ENCODE measurements at places on chromosomes 6 and 20.
A peak's percentile ranks its signal among the peaks of the same experiment; 100 is the strongest.

GRCh38 chr20:8344106-8344505, 212.0 kb downstream of the PLCB1 start:
- H3K36me3 ChIP-seq = no peaks in the 10 kb centered on the region
- H3K4me3 ChIP-seq = no peak overlapping the region
- no peaks in the 10 kb centered on the region for H3K27me3 ChIP-seq

GRCh38 chr6:72413884-72414283, 208.0 kb upstream of the KCNQ5 start:
- no peak overlapping the region for H3K27ac ChIP-seq
- H3K27me3 ChIP-seq = peaks cover 13% of the 10 kb centered on the region
- no peaks in the 10 kb centered on the region for H3K4me1 ChIP-seq
- H3K4me3 ChIP-seq = no peak overlapping the region
- no peaks in the 10 kb centered on the region for H3K36me3 ChIP-seq

DNA sequence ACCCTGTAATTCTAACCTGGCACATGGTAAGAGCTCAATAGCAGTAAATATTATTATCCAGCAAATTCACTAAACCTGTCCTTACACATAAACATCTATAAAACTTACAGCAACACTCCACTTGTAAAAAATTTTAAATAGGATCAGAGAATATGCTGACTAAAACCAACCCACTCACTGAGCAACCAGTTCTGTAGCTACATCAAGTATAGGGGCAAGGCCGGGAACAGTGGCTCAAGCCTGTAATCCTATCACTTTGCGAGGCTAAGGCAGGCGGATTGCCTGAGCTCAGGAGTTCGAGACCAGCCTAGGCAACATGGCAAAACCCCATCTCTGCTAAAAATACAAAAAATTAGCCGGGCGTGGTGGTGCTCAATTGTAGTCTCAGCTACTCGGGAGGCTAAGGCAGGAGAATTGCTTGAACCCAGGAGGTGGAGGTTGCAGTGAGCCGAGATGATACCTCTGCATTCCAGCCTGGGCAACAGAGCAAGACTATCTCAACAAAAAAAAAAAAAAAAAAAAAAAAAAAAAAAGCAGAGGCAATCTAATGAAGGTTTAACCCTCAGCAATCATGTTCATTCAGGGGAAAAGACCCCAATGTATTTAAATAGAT, 6.8 kb downstream of the STAU1 start:
- no peak overlapping the region for H3K4me3 ChIP-seq
- H3K27me3 ChIP-seq = no peaks in the 10 kb centered on the region
- peaks cover 25% of the 10 kb centered on the region for H3K36me3 ChIP-seq
- no peak for DNase-seq
- H3K4me1 ChIP-seq = peaks cover 62% of the 10 kb centered on the region
- H3K27ac ChIP-seq = no peak overlapping the region

DNA sequence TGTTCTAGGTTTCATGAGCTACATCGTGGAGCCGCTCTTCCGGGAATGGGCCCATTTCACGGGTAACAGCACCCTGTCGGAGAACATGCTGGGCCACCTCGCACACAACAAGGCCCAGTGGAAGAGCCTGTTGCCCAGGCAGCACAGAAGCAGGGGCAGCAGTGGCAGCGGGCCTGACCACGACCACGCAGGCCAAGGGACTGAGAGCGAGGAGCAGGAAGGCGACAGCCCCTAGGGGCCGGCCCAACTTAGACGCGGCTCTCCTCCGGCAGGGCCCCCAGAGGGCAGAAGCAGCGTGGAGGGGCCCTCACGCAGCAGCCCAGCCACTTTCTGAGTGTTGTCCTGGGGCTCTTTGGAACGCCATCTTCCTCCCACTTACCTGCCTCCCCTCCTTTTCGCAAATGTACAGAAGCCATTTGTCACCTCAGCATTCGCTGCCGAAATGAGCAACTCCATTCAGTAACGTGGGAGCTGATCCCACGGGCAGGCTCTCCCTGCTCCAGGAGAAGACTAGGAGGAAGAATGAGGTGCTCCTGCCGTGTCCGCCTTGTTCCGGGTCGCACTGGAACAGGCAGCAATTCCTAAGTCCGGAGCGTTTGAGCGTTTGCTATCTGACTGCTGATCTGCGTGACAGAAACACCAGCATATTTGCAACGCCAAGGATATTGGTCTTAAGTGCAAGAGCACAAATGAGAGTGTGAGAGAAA, 58.4 kb downstream of the MTFR2 start:
- no peak overlapping the region for H3K4me3 ChIP-seq
- peaks cover 4% of the 10 kb centered on the region for H3K27me3 ChIP-seq
- H3K4me1 ChIP-seq = no peaks in the 10 kb centered on the region
- H3K36me3 ChIP-seq = peaks cover 3% of the 10 kb centered on the region

GRCh38 chr6:159440349-159440748, 252.7 kb downstream of the SOD2 start:
- H3K4me1 ChIP-seq = no peaks in the 10 kb centered on the region
- H3K4me3 ChIP-seq = no peak overlapping the region
- peaks cover 2% of the 10 kb centered on the region for H3K27me3 ChIP-seq
- H3K36me3 ChIP-seq = no peaks in the 10 kb centered on the region

GRCh38 chr20:6651016-6651415, 116.5 kb upstream of the BMP2 start:
- H3K4me3 ChIP-seq = no peak overlapping the region
- H3K4me1 ChIP-seq = no peaks in the 10 kb centered on the region
- H3K27ac ChIP-seq = no peak overlapping the region
- no peak for DNase-seq

DNA sequence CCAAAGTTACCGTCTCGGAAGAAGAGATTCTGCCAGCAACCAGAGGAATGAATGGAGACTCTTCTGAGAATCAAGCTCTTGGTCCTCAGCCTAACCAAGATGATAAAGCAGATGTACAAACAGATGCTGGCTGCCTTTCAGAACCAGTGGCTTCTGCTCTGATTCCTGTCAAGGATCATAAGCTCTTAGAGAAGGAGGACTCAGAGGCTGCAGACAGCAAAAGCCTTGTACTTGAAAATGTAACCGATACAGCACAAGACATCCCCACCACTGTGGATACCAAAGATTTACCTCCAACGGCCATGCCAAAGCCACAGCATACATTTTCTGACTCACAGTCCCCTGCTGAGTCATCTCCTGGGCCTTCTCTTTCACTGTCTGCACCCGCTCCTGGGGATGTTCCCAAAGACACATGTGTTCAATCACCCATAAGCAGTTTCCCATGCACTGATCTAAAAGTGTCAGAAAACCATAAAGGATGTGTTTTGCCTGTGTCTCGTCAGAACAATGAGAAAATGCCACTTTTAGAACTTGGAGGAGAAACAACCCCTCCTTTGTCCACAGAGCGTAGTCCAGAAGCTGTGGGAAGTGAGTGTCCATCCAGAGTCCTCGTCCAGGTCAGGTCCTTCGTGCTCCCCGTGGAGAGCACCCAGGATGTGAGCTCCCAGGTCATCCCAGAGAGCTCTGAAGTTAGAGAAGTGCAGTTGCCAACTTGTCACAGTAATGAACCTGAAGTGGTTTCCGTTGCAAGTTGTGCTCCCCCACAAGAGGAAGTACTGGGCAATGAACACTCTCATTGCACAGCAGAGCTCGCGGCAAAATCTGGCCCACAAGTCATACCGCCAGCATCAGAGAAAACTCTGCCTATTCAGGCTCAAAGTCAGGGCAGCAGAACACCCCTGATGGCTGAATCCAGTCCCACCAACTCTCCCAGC, 109.6 kb downstream of the RTN4IP1 start:
- H3K27me3 ChIP-seq = no peaks in the 10 kb centered on the region
- peak; percentile 74 for DNase-seq
- peak overlapping the region; percentile 98 for H3K27ac ChIP-seq
- H3K4me1 ChIP-seq = peaks cover 79% of the 10 kb centered on the region
- H3K4me3 ChIP-seq = peak overlapping the region; percentile 90
- peaks cover 6% of the 10 kb centered on the region for H3K36me3 ChIP-seq

DNA sequence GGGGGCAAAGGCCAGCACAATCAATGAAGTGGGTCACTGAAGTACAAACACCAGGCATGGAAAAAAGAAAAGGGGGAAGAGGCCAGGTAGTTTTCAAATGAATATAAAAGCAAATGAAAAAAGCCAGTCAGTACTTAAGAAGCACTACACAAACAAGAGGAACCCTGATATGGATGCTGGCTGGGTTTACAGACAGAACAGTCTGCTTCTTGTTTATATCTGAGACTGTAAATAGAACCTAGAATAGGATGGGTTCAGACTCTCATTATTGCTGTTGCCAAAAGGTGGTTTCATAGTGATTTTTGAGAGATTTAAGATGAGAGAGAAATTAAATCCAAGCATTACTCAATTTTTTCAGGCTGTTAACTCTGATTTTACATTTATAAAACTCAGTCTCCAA, 24.1 kb downstream of the USP45 start:
- no peaks in the 10 kb centered on the region for H3K4me1 ChIP-seq
- H3K27me3 ChIP-seq = no peaks in the 10 kb centered on the region
- H3K4me3 ChIP-seq = no peak overlapping the region
- no peak overlapping the region for H3K27ac ChIP-seq

- DNase-seq = no peak
- H3K4me1 ChIP-seq = no peaks in the 10 kb centered on the region
- H3K27me3 ChIP-seq = no peaks in the 10 kb centered on the region
- no peaks in the 10 kb centered on the region for H3K36me3 ChIP-seq
- H3K4me3 ChIP-seq = no peak overlapping the region
These were observed 251.6 kb downstream of the ERMARD start for GRCh38 chr6:170003027-170003426.

- no peaks in the 10 kb centered on the region for H3K36me3 ChIP-seq
- no peaks in the 10 kb centered on the region for H3K27me3 ChIP-seq
- no peak overlapping the region for H3K4me3 ChIP-seq
- H3K27ac ChIP-seq = no peak overlapping the region
These were observed 138.3 kb downstream of the FLRT3 start for GRCh38 chr20:14199111-14199510.

DNA sequence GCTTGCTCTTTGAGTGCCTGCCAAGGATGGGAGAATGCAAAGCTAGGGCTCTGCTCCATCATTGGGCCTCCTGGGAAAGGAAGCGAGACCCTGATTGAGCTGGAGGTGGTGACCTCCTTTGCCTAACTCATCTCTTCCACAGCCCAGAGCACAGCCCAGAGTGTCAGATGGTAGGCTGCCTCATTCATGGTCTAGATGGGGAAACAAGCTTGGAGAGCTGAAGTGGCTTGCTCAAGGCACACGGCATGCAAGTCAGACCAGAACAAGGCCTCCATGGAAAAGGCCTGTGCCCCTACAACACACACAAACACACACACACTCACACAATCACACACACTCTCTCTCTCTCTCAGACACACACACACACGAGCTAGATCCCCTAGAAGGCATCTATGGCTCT, 17.5 kb downstream of the TGM3 start:
- no peak overlapping the region for H3K4me3 ChIP-seq
- no peaks in the 10 kb centered on the region for H3K27me3 ChIP-seq
- DNase-seq = no peak
- H3K4me1 ChIP-seq = no peaks in the 10 kb centered on the region
- H3K27ac ChIP-seq = no peak overlapping the region

GRCh38 chr6:4364172-4364571, 228.8 kb upstream of the ECI2 start:
- no peak overlapping the region for H3K27ac ChIP-seq
- H3K27me3 ChIP-seq = no peaks in the 10 kb centered on the region
- no peaks in the 10 kb centered on the region for H3K36me3 ChIP-seq

- no peak for DNase-seq
- peak overlapping the region; percentile 96 for H3K27ac ChIP-seq
- H3K4me1 ChIP-seq = peaks cover 41% of the 10 kb centered on the region
- H3K4me3 ChIP-seq = peak overlapping the region; percentile 94
- no peaks in the 10 kb centered on the region for H3K27me3 ChIP-seq
- H3K36me3 ChIP-seq = peaks cover 14% of the 10 kb centered on the region
These were observed 2.8 kb upstream of the ASF1A start for GRCh38 chr6:118890997-118891790.

GRCh38 chr6:126181173-126181741, 158.7 kb upstream of the CENPW start:
- H3K27me3 ChIP-seq = peaks cover 2% of the 10 kb centered on the region
- DNase-seq = no peak
- H3K4me1 ChIP-seq = peaks cover 4% of the 10 kb centered on the region

GRCh38 chr6:168272415-168273325, 46.9 kb downstream of the DACT2 start:
- peaks cover 9% of the 10 kb centered on the region for H3K27me3 ChIP-seq
- H3K27ac ChIP-seq = no peak overlapping the region
- peaks cover 4% of the 10 kb centered on the region for H3K4me1 ChIP-seq
- no peak for DNase-seq

- DNase-seq = no peak
- peaks cover 6% of the 10 kb centered on the region for H3K27me3 ChIP-seq
- peaks cover 36% of the 10 kb centered on the region for H3K4me1 ChIP-seq
- H3K27ac ChIP-seq = peak overlapping the region; percentile 52
These were observed 35.6 kb upstream of the TAGAP start for GRCh38 chr6:159080217-159080976.

DNA sequence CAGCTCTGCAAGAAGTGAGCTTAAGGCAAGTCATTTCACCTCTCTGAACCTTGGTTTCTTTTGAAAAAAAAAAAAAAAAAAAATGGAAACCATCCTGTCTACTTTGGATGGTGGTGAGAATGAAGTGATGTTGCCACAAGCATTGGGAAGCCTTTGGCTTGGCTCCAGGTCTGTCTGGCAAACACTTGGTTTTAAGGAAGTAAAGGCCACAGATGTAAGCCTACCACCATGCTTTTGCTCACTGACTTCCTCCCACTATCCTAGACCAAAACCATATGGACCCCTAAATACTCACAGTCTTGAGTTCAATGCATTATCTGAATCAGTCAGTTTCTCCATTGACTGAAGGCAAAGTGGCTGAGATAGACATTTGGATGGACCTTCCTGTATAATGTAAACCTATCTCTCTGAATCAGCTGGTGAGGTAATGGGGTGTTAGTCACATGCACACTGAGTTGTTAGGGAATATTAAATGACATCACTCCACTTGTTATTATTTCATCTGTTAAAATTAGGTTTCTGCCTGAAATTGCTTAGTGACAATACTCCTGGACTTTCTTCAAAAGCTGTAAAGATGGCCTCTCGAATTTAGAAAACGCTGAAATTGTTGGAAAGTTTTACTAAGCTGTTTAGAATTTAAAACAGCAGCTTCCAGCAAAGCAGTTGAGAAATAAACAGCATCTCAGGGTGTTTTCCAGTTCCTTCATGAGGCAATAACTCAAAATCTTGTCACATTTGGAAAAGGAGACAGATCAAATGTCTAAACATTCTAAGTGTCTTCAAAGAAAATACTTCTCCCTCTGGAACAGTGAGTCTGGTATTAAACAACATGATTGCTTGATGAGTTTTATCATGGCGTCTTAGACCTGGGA, 833.5 kb downstream of the DHX35 start:
- H3K27ac ChIP-seq = no peak overlapping the region
- peaks cover 2% of the 10 kb centered on the region for H3K27me3 ChIP-seq
- no peaks in the 10 kb centered on the region for H3K4me1 ChIP-seq
- H3K4me3 ChIP-seq = no peak overlapping the region
- DNase-seq = no peak

DNA sequence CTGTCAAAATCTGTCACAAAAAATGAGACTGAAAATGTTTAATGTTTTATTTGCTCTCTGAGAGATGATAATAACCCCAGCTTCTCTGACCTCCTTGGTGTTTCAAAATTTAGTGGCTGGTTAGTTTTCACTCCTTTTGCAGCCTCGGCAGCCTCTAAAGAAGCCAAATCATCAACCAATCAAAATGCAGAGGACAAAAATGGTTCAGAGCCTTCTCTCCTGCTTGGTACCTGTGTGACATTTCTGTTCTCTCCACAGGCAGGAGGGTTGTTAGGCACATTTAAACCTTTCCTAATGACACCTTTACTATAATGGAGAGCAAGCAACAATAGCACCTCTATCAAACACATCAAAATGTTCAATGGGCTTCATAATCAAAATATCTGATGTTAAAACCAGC, 375.5 kb downstream of the HACE1 start:
- H3K36me3 ChIP-seq = no peaks in the 10 kb centered on the region
- no peak overlapping the region for H3K27ac ChIP-seq
- no peak overlapping the region for H3K4me3 ChIP-seq
- H3K27me3 ChIP-seq = peaks cover 3% of the 10 kb centered on the region
- no peaks in the 10 kb centered on the region for H3K4me1 ChIP-seq

Data from activated T-helper 1 cell treated with anti-CD3 and anti-CD28 coated beads, Interleukin-12 subunit alpha, Interleukin-12 subunit beta, Interleukin-2, Interleukin-4 antibody, amounts not matched to agents 30 ng/mL and 10 ng/mL and 1 ng/mL, durations not matched to agents 14 hours and 24 hours and 36 hours (primary cell).